A549 treated with CpdA at 1 μM for 4 hours (cell line): ENCODE measurements at places on chromosomes 5 and 9. TPM values are rescaled to one million over a fixed set of nuclear protein-coding genes. Genes with fewer than 3 reads are reported as not detected.

Gene GPR150
- 0.07 to 0.15 TPM (median 0.08 TPM) in 4 of 5 replicates, not detected in the other for total RNA-seq

Gene CA9
- 3.0 to 9.1 TPM (median 5.3 TPM) in 5 replicates for total RNA-seq

Gene PCDHB3
- 0.02 to 0.06 TPM (median 0.05 TPM) in 3 of 5 replicates, not detected in the others for total RNA-seq

Gene PAX5
- total RNA-seq, result 0.01 to 0.06 TPM (median 0.02 TPM) in 3 of 5 replicates, not detected in the others

Gene AGXT2
- total RNA-seq, result not detected in 5 replicates

Gene ADGRV1
- 0.74 to 1.1 TPM (median 0.80 TPM) in 5 replicates for total RNA-seq

Gene PCDHB4
- total RNA-seq, result 0.03 to 0.09 TPM (median 0.06 TPM) in 4 of 5 replicates, not detected in the other

Gene LCN15
- total RNA-seq, result 0.09 TPM in 1 of 5 replicates, not detected in the others

Gene GNA14
- total RNA-seq, result not detected in 5 replicates

Gene PCDHGA10
- total RNA-seq, result 0.01 TPM in 1 of 5 replicates, not detected in the others

Gene HACD4
- total RNA-seq, result 0.80 to 1.1 TPM (median 0.96 TPM) in 5 replicates

Gene COL5A1
- 33.0 to 64.6 TPM (median 55.0 TPM) in 5 replicates for total RNA-seq

Gene ERP44
- 15.4 to 17.2 TPM (median 15.6 TPM) in 5 replicates for total RNA-seq

Gene FAM200C
- total RNA-seq, result 2.0 to 2.6 TPM (median 2.1 TPM) in 5 replicates

Gene CDH10
- 0.22 to 0.32 TPM (median 0.30 TPM) in 5 replicates for total RNA-seq

Gene DMRT2
- 0.09 to 0.13 TPM in 2 of 5 replicates, not detected in the others for total RNA-seq

Gene TAF11L5
- total RNA-seq, result not detected in 5 replicates

Gene IFNA16
- not detected in 5 replicates for total RNA-seq

Gene PARP8
- total RNA-seq, result 0.10 to 0.41 TPM (median 0.25 TPM) in 5 replicates

Gene LECT2
- total RNA-seq, result not detected in 5 replicates

Gene SYNPO
- 25.3 to 32.6 TPM (median 29.7 TPM) in 5 replicates for total RNA-seq

Gene STRBP
- 13.3 to 16.2 TPM (median 15.1 TPM) in 5 replicates for total RNA-seq

Gene ZNF367
- total RNA-seq, result 5.1 to 6.3 TPM (median 5.8 TPM) in 5 replicates
